Stimulated activated CD4-positive, alpha-beta T cell treated with anti-CD3 and anti-CD28 coated beads, Interleukin-1b, Interleukin-23, amount 100 ng/mL, for 1 hour (primary cell): ENCODE measurements at places on chromosomes 12 and 14.

GRCh38 chr12:46839964-46840363, 14.2 kb upstream of the SLC38A4 start:
- no peak for DNase-seq

DNA sequence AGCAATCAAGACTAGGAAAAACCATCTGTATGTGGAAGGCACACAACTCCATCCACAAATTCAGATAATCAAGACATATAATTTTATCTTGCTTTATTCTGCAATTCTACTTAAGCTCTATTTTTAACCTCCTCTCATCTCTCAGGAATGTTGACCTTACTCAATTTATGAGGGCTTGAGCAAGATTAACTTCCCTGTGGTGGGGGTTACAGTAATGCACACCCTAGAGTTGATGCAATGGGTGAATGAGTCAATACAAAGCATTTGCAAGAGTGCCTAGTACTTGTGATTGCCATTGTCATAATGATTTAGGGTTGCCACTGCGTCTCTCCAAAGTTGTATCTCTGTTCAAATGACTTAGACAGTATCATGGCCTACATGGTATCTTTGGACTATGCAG, 1598.4 kb upstream of the TMEM132C start:
- no peak for DNase-seq

GRCh38 chr12:122030424-122031035, 8.8 kb downstream of the BCL7A start:
- DNase-seq: no peak

- no peak for DNase-seq
These were observed 239.4 kb upstream of the KRR1 start for GRCh38 chr12:75750716-75751306.

DNA sequence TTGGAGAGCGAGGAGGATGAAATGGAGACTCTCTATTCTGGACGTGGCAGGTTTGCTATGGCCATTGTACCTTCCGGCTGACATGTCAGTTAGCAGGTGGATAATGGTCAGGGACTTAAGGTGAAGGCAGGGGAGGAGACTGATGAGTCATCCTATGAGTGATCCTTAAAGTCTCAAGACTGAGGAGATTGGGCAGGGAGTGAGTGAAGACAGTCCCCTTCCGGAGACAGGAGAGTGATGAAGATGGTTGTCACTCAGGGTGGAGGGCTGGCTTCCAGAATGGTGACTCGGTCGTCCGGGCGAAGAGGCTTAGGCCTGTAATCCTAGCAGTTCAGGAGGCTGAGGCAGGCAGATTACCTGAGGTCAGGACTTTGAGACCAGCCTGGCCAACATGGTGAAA, 49.8 kb upstream of the CCDC63 start:
- DNase-seq: no peak

DNA sequence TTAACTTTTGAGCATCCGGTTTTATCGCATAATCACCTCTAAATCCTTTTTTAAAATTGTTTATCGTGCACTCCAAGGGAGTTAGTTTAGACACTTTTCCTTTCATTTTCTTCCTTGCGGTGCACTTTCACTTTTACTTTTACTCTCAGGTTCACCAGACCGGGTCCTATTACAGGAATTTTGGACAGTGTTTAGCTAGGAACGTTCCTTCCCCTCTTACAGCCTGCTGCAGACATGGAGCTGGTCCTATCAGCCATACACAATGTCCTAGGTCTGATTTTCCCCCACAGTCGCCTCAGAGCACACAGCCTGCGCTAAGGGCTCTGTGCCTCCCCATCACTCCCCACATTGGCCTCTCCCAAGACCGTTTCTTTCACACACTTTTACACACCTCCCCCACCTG, 103.9 kb downstream of the ALG10 start:
- no peak for DNase-seq
